ENCODE measurements at places on chromosomes 1 and 21.

GRCh38 chr1:164565357-164565756 lies 6.4 kb downstream of the PBX1 start:
- DNase-seq: no peak

- DNase-seq: no peak
Observed at GRCh38 chr1:51216631-51217030, 19.4 kb upstream of the RNF11 start.

- DNase-seq: no peak
Observed at GRCh38 chr1:53439337-53440207, 19.6 kb upstream of the DMRTB1 start.

GRCh38 chr1:192579010-192579738 lies 3.6 kb downstream of the RGS1 start:
- DNase-seq: no peak

DNA sequence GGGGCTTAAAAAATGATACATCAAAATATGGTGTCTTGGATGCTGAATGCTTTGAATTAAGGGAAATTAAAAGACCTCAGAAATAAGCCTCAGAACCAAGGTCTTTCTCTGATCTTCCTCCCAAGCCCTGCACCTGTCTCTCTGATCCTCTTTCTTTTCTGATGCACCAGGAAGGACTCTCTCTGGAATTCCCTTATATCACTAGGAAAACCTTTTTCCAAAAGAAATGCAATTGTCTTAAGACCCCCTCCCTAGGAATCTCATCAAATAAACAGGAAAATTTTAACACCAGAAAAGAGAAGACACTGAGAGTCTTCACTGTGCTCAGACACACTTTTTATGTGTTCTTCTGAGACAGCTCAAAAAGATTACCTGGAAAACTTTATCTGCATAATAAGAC lies 159.5 kb upstream of the PTBP2 start:
- DNase-seq: no peak

DNA sequence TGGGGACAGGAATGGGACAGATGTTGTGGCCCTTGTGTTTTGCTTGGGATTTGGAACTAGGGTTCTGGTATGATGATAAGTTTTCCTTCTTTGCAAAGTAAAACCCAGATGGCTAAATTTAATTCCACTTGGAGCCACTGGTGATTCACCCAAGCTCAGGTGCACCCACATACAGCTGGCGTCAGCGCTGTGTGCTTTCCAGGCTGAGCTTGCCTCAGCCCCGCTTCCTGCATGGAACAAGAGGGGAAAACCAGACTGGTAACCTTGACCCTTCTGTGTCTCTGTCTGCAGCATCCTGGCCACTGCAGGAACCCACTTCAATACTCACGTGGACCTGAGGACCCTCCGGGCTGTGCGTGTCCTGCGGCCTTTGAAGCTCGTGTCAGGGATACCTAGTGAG lies 94.2 kb downstream of the CACNA1E start:
- DNase-seq: no peak

- DNase-seq: no peak
Observed at GRCh38 chr1:201715801-201716741, 112.9 kb upstream of the IPO9 start.

GRCh38 chr1:213585959-213586586 lies 401.7 kb upstream of the PROX1 start:
- DNase-seq: no peak
